Progenitor cell of endocrine pancreas (in vitro differentiated cells): ENCODE measurements at places on chromosomes 12 and 14. TPM values are rescaled to one million over a fixed set of nuclear protein-coding genes. Genes with fewer than 3 reads are reported as not detected.
A peak's percentile ranks its signal among the peaks of the same experiment; 100 is the strongest.

PPP4R4 gene
- total RNA-seq = 12.8 and 13.5 TPM in 2 replicates

DNA sequence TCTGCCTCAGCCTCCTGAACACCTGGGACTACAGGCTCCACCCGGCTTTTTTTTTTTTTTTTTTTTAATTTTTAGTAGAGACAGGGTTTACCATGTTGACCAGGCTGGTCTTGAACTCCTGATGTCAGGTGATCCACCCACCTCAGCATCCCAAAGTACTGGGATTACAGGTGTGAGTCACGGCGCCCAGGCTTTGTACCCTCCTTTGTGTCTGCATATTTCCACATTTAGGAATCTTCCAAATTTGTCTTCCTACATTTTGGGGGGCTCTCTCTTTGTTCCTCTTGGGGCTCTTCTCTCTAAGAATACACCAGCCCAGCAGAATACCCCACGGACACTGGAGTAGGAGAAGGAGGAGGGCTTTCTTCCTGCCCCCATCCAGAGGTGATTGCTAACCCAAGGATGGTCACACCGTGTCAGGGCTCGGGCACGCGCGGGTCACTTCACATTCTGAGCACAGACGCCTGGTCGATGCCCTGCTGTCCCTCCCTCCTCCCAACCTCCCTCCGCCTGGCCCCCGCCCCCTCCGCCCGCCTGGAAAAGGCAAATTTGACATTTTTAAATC is 2.1 kb upstream of the DNAJC22 start:
- no peak overlapping the region for H3K27ac ChIP-seq
- no peaks in the 10 kb centered on the region for H3K36me3 ChIP-seq
- H3K4me3 ChIP-seq = no peak overlapping the region
- H3K4me1 ChIP-seq = peaks cover 33% of the 10 kb centered on the region
- H3K27me3 ChIP-seq = peaks cover 29% of the 10 kb centered on the region
- DNase-seq = no peak

- H3K4me3 ChIP-seq = no peak overlapping the region
- no peak for DNase-seq
- H3K4me1 ChIP-seq = no peaks in the 10 kb centered on the region
- no peaks in the 10 kb centered on the region for H3K36me3 ChIP-seq
- H3K27ac ChIP-seq = no peak overlapping the region
These were observed 219.8 kb upstream of the ATP2B1 start for GRCh38 chr12:89928467-89928866.

GRCh38 chr14:103061482-103061976 is 4.2 kb upstream of the CDC42BPB start:
- H3K4me3 ChIP-seq = no peak overlapping the region
- H3K36me3 ChIP-seq = no peaks in the 10 kb centered on the region
- no peaks in the 10 kb centered on the region for H3K27me3 ChIP-seq
- no peak for DNase-seq
- H3K4me1 ChIP-seq = peaks cover 14% of the 10 kb centered on the region

GRCh38 chr12:67714648-67715047 is 66.1 kb downstream of the DYRK2 start:
- no peak overlapping the region for H3K27ac ChIP-seq
- H3K36me3 ChIP-seq = peaks cover 3% of the 10 kb centered on the region
- no peak overlapping the region for H3K4me3 ChIP-seq
- H3K4me1 ChIP-seq = peaks cover 16% of the 10 kb centered on the region
- no peak for DNase-seq
- H3K27me3 ChIP-seq = no peaks in the 10 kb centered on the region

CFAP54 gene
- total RNA-seq = 5.9 TPM in 2 replicates

- H3K27ac ChIP-seq = no peak overlapping the region
- no peaks in the 10 kb centered on the region for H3K27me3 ChIP-seq
- H3K4me3 ChIP-seq = no peak overlapping the region
These were observed 233.4 kb downstream of the IPO8 start for GRCh38 chr12:30462249-30462648.

- no peak for DNase-seq
- peaks cover 30% of the 10 kb centered on the region for H3K36me3 ChIP-seq
- H3K4me1 ChIP-seq = no peaks in the 10 kb centered on the region
- no peak overlapping the region for H3K4me3 ChIP-seq
These were observed 80.4 kb downstream of the DAAM1 start for GRCh38 chr14:59268858-59269257.

DNA sequence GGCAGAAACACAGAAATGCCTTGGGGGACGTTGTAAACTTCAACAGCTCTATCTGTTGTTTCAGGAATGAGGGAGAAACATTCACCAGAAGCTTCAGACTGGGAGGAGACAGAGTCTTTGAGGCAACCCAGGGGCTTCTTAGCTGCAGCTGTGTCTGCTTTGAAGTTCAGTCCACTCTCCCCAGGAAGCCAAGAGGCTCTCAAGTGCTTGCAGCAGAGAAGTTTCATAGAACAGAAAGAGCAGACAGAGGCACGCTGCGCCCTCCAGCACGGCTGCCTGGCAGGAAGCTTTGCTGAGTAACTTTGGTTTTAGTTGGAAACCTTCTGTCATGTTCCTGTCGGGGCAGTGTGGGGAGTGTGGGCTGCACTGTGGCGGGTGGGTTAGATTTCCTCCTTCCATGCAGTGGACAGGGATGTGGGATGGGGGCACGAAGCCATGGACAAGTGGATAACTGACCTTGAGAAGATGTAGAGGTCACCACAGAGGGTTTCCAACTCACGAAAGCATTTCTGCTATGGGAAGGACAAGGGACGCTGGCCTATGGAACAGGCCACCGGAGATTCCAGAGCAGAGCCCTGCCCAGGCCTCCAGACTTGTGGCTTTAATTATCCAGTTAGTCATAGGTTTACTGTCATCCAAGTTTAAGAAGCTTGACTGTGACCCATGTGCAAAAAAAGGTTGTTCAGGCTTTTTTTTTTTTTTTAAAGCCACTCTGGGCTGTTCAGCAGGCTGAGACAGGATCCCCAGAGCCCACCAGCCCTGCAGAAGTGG is 107.7 kb downstream of the ARF6 start:
- DNase-seq = no peak
- H3K4me1 ChIP-seq = peaks cover 42% of the 10 kb centered on the region
- H3K4me3 ChIP-seq = peak overlapping the region; percentile 14

CD9 gene
- 6.0 and 10.8 TPM in 2 replicates for total RNA-seq

CLEC4D gene
- total RNA-seq = 0.14 TPM in 1 of 2 replicates, not detected in the other

CISTR gene
- 0.58 TPM in 1 of 2 replicates, not detected in the other for total RNA-seq

CLEC9A gene
- not detected in 2 replicates for total RNA-seq

GRCh38 chr12:53828598-53828997 is 76.8 kb upstream of the CISTR start:
- peaks cover 12% of the 10 kb centered on the region for H3K4me1 ChIP-seq
- H3K4me3 ChIP-seq = no peak overlapping the region
- DNase-seq = no peak
- no peak overlapping the region for H3K27ac ChIP-seq

- peaks cover 60% of the 10 kb centered on the region for H3K4me1 ChIP-seq
- peak overlapping the region; percentile 92 for H3K27ac ChIP-seq
- no peaks in the 10 kb centered on the region for H3K27me3 ChIP-seq
- no peak for DNase-seq
- no peak overlapping the region for H3K4me3 ChIP-seq
These were observed 24.4 kb downstream of the IRF2BPL start for GRCh38 chr14:77003960-77004710.

DNA sequence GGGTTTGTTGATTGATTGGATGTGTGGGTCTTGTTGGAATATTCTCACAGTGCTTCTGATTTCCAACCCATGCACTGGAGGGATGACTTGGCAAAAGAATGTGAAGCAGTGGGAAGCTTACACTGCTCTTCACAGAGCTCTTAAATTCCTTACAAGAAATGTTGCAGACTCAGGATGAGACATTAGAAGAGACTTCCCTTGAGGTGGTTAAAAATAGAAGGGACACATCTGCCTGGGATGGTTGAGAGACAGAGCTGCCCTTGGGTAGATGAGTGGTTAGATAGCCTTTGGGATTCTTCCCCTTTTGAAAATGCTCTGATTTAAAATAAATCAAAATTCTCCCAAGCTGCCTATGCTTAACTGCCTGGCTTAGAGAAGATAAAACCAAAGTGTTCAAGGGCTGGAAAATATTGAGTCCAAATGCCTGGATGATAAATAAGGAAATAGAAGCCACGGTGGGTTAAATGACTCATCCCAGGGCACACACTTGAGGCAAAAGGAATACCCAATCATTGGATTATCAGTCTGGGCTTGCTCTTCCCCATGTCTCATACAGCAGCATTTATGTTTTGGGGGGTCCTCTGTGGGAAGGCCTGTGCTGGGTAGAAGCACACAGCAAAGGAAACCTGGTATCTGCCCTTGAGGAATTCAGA is 264.3 kb downstream of the AKAP6 start:
- no peak for DNase-seq
- H3K4me3 ChIP-seq = no peak overlapping the region
- no peak overlapping the region for H3K27ac ChIP-seq
- H3K27me3 ChIP-seq = peaks cover 3% of the 10 kb centered on the region
- no peaks in the 10 kb centered on the region for H3K4me1 ChIP-seq

DNA sequence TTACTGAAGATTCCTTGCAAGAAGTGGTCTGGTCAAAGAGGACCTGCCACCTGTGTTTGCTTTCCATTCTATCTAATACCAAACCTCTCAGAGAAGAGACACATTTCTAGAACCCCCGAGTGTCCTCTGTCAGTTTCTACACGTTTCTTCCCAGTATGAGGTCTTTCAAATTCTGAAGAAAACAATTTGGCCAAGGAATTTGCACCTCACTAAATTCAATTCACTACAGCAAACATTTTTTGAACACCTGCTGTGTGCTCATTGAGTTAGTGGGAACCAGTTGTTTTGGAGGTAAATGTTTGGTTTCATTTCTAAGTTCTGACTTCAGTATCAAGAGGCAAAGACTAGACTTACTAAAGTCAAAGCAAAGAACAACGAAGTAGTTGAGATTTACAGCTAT is 19.4 kb downstream of the GPR19 start:
- no peak overlapping the region for H3K4me3 ChIP-seq
- no peaks in the 10 kb centered on the region for H3K4me1 ChIP-seq
- DNase-seq = no peak
- no peaks in the 10 kb centered on the region for H3K27me3 ChIP-seq
- no peaks in the 10 kb centered on the region for H3K36me3 ChIP-seq

GRCh38 chr14:98008381-98009113 is 1211.4 kb downstream of the VRK1 start:
- H3K27me3 ChIP-seq = no peaks in the 10 kb centered on the region
- no peaks in the 10 kb centered on the region for H3K4me1 ChIP-seq
- no peak for DNase-seq

- no peaks in the 10 kb centered on the region for H3K36me3 ChIP-seq
- H3K4me1 ChIP-seq = peaks cover 12% of the 10 kb centered on the region
- H3K27ac ChIP-seq = peak overlapping the region; percentile 77
- no peak for DNase-seq
- peak overlapping the region; percentile 66 for H3K4me3 ChIP-seq
These were observed 765 bp upstream of the NFYB start for GRCh38 chr12:104138797-104139152.

DNA sequence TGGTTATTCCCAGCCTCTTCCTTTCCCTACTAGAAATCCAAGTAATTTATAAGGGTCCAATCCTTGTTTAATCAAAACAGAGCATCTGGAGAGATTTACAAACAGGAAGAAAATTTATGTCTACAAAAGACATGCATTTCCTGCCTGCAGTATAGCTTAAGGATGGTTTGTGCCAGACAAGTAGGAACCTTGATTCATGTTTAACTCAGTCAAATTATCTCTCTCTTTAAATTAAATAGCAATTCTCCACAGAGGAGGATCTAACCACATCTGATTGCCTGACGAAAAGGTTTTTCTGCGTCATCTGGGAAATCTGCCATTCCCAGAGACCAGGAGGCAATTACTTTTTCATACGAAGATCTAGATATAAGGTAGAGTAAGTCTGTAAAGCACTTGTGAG is 105.2 kb downstream of the ZFC3H1 start:
- no peaks in the 10 kb centered on the region for H3K4me1 ChIP-seq
- no peak overlapping the region for H3K27ac ChIP-seq
- DNase-seq = no peak
- H3K36me3 ChIP-seq = no peaks in the 10 kb centered on the region
- H3K4me3 ChIP-seq = no peak overlapping the region
